ENCODE measurements at places on chromosomes 3 and 15. TPM values are rescaled to one million over a fixed set of nuclear protein-coding genes. Genes with fewer than 3 reads are reported as not detected.

DNA sequence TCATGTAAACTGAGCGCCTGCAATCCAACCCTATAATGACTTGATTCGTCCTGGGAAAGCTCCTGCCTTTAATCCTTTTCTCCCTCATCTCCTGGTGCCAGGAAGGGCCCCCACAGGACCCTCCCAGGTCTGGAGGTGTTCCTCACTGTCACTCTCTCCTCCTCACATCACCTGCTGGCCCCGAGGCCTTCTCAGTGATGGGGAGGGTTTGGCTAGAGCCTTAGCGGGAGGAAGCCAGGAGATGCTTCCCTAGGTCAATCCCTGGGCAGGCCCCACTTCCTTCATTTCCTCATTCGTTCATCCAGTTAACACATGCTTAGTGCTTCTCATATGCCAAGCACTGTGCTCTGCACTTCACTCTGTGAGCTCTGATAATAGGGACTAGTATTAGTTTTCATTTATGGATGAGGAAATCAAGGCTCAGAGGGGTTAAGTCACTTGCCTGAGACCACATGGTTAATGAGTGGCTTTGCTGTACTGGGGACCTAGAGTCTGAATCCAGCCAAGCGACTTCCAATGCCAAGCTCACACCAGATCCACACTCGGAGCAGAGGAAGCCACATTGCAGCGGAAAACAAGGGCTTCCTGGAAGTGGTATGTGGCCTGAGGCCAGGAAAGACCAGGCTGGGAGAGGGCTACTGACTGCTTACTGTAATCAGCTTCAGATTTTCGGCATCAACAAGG, 50.3 kb upstream of the CHRNB4 start:
- DNase-seq: no peak

C2CD4B gene
- polyA plus RNA-seq: 0.78 TPM

- DNase-seq: no peak
Observed at GRCh38 chr15:68368731-68369435, 63.1 kb downstream of the ITGA11 start.

GRCh38 chr15:72285927-72286516, 13.7 kb upstream of the PARP6 start:
- no peak for DNase-seq

PLA2G4D gene
- polyA plus RNA-seq: 0.08 TPM

DNA sequence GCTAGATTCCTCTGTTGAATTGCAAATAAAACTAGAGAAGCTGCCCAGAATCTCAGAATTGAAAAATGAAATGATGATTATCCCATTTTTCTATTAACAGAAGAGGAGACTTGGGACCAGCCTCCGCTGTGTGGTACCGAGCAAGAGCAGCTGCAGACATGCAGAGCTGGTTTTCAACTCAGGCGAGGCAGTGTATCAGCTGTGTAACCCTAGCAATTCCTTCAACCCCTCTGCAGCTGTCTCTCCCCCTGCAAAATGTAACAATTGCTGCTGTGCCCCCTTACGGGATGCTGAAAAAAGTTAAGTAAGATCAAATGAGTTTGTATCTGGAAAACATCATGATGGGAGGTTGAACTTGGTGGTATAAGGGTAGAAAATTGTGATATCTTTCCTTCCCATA, 98.5 kb upstream of the C3orf80 start:
- DNase-seq: no peak

FGF12 gene
- polyA plus RNA-seq: 7.1 TPM

SKOR1 gene
- 0.73 TPM for polyA plus RNA-seq

PLA2G4F gene
- polyA plus RNA-seq: 20.3 TPM

GRCh38 chr3:76551739-76552138, 488.2 kb upstream of the ROBO2 start:
- no peak for DNase-seq

DNA sequence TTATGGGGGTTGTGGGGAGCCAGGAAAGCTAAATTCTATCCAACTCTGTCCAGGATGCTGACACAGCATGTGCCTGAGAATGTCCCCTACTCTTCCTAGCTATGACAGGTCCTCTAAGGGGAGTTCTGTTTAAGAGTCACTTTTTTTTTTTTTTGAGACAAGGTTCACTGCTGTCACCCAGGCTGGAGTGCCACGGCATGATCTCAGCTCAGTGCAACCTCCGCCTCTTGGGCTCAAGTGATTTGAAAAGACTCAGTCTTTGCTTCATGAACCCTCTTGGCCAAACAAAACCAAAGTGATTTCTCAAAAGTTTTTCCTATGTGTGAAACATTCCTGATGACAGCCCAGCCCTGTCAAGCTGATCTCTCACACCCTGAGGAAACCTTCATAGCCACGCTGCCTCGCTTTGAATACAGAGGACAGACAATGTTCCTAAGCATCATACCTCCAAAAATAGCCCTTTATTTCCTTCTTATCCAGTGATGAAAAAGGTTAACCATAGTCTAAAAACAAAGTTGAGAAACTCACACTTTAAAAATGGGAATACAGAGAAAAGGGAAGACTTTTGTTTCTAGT, 105.5 kb upstream of the PROK2 start:
- DNase-seq: no peak

PLA2G4E gene
- polyA plus RNA-seq: not detected

FBXW12 gene
- 0.77 TPM for polyA plus RNA-seq

- DNase-seq: no peak
Observed at GRCh38 chr3:148211725-148212124, 486.0 kb upstream of the AGTR1 start.

PTH1R gene
- polyA plus RNA-seq: 172 TPM

LEKR1 gene
- polyA plus RNA-seq: 2.2 TPM

DNA sequence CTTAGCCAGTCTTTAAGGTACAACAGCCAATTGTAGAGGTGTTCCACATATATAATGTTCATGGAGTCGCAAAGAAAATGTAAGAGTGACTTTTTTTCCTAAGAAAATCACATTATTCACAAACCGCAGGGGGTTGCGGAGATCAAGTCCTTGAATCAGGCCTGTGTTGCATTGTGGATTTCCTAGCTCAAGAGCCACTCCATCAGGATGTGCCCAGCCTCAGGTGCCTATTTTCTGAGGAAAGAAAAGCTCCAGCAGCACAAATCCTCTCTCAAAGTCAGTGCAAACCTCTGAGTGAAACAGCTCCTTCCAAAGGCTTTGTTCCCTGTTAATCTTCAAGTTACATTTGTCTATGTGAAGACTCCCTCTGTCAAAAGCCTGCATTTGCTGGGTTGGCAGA, 349.4 kb downstream of the CLSTN2 start:
- DNase-seq: no peak

DNA sequence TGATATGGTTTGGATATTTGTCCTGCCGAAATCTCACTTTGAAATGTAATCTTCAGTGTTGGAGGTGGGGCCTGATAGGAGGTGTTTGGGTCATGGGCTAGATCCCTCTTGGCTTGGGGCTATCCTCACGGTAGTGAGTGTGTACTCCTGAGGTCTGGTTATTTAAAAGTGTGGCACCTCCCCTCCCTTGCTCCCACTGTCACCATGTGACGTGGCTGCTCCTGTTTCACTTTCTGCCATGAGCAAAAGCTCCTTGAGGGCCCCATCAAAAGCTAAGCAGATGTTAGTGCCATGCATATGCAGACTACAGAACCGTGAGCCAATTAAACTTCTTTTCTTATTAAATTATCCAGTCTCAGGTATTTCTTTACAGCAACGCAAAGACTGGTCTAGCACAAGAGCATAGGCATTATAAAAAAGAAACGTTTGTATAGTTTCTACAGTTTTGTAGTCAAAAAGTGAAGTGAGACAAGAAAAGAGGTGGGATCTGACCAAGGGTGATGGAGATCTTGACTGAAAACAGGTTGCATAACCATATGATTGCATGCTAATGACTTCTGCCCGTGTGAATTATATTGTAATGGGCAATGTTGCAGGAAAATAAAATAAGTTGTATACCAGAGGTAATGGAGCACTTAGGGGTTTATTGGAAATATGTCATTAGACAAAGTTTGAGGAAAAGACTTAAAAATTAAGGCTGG, 28.5 kb upstream of the CLASP2 start:
- no peak for DNase-seq

CDHR4 gene
- not detected for polyA plus RNA-seq

GRAMD1C gene
- polyA plus RNA-seq: 27.4 TPM

DNA sequence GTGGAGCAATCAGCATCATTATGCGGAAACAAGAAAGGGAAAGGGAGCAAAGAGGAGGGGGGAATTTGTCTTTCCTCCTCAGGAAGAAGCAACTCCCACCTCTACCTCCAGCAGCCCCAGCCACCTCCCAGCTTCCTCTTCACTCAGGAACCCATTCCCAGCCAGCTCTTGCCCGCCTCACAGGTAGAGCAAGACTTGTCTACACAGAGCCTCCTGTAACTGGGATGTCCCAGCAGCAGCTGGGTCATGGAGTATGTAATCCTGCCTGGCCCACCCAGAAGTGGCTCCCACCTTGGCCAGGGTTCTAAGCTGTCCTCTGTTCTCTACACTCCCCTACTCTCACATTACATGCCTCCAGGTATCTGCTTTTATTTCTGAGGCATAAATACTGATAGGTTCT, 14.0 kb downstream of the IGDCC3 start:
- no peak for DNase-seq

PIF1 gene
- 17.4 TPM for polyA plus RNA-seq

GRM7 gene
- polyA plus RNA-seq: 2.0 TPM

CSPG5 gene
- 1.4 TPM for polyA plus RNA-seq

HTR3E gene
- 0.11 TPM for polyA plus RNA-seq

SERPINI2 gene
- 2.9 TPM for polyA plus RNA-seq

GP9 gene
- 2.1 TPM for polyA plus RNA-seq

DNA sequence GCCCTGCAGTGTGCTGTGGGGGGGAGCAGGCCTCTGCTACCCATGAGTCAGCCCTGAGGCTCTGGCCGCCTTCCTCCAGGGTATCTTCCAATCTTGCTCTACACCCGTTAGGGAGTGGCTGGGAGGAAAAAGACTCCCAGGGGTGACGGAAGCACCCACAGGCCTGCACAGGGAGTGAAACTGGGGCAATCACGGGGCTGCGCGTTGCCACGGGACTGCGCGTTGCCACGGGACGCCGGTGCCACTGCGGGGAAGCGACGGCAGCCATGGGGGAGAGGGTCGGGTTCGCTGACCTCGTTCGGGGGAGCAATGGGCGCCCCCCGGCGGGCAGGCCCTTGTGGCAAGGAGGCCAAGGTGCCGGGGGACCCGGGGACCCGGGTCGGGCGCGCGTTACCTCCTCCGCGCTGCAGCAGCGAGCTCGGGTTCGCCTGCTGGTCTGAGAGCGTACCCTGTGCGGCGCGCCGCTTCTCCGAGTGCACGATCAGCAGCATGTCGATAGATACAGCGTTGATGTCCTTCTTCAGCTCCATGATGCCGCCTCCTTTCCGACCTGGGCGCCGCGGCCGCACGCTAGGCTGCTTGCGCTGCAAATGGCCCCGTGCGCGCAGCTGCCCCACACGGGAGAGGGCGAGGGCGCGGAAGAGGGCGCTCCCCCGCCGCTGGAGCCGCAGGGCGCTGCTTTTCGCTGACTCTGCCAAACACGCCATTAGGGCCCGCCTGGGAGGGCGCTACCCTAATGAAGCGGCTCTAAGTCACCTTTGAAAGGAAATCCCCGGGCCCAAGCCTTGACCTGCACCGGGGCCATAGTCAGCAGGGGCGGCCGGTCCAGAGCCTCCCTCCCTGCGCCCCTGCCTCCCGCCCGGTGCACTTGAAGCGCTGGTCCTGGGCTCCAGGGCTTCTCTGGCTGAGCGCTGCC, at the start of gene KY:
Gene KY, minus strand, starts transcription at position 592 of the 916 bp plus-strand sequence. Its CDS starts 62 bp downstream, at position 530.
- DNase-seq: no peak

ZBTB47 gene
- 18.4 TPM for polyA plus RNA-seq

- DNase-seq: no peak
Observed at GRCh38 chr15:101614001-101614585, 38.1 kb downstream of the TM2D3 start.

ERC2 gene
- polyA plus RNA-seq: 4.2 TPM

FAN1 gene
- 39.8 TPM for polyA plus RNA-seq

TMCO5A gene
- polyA plus RNA-seq: not detected

- DNase-seq: no peak
Observed at GRCh38 chr15:48411971-48412591, 80.9 kb downstream of the DUT start.

ANKRD63 gene
- polyA plus RNA-seq: 0.32 TPM

DNA sequence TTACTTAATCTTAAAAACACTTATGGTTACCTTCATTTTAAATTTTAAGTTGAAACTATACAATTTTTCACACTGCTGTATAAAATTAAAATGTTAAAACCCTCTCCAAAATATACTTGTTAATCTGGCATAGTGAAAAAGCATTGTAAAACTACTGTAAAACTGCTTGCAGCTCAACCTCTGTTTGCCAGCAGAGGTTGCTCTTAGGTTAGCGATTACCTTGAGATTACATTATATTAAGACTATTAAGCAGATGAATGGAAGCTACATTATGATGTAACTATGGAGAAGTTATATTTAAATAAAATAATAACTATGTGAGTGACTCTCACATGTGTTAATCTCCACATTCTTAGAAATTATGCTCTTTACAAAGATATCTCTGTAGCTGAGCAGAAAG, 143.6 kb upstream of the SLITRK3 start:
- no peak for DNase-seq

RARRES1 gene
- polyA plus RNA-seq: 11.7 TPM

DNA sequence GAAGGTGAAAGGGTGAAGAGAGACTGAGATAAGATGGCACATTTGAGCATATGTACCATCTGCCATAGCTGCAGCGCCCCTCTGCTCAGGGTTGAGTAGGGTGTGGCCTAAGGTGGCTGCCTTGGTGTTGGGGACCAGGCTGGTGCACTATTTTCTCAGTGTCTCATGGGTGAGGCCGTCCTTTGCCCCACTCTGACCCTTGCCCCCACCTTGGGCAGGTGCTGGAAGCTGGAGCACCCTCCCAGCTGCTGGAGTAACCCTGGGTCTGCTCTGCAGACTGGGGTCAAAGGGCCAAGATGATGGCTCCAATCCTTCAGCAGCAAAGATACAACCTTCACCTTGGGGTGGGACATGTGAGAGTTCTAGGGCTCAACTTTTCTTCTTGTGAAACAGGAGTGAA, 69.2 kb downstream of the DAPK2 start:
- no peak for DNase-seq

FBLN2 gene
- 33.8 TPM for polyA plus RNA-seq

- DNase-seq: no peak
Observed at GRCh38 chr15:100934726-100935125, 15.6 kb downstream of the LRRK1 start.

BFSP2 gene
- 0.32 TPM for polyA plus RNA-seq

GOLGA8T gene
- polyA plus RNA-seq: not detected

EAF1 gene
- polyA plus RNA-seq: 21.3 TPM

GRCh38 chr15:44788748-44789147, 52.4 kb downstream of the TRIM69 start:
- no peak for DNase-seq

DNA sequence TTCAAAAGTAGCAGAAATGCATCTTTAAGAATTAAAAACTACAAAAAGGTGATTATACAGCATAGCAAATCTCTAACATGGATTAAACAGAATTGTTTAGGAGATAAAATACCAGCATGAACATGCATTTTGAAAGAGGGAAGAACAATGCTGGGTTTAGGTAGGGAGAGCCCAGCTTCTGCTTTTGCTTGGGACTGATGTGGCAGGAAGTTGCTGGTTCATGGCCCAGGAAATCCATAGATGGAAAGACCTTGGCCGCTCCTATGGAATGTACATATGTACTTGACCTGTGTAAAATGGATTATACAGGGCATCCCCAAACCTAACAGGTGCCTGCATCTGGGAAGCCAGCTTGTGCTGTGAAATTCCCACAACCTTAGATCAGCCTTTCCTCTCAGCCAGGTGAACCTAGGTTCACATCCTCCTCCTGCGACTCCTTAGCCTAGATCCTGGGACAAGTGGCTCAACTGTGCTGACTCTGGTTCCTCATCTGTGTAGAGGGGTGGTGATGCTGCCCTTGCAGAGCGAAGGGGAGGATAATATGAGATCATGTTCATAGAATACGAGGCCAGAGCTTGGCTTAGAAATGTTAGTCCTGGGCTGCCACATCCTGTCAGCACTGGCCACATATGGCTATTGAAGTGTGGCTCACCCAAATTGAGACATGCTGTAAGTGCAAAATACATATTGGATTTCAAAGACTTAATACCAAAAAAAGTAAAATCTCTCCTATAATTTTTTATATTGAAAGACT, 47.0 kb upstream of the PLXNA1 start:
- no peak for DNase-seq

Data from renal cortex interstitium (tissue), 15 donors.